ENCODE measurements at places on chromosomes 16 and 17.

DNA sequence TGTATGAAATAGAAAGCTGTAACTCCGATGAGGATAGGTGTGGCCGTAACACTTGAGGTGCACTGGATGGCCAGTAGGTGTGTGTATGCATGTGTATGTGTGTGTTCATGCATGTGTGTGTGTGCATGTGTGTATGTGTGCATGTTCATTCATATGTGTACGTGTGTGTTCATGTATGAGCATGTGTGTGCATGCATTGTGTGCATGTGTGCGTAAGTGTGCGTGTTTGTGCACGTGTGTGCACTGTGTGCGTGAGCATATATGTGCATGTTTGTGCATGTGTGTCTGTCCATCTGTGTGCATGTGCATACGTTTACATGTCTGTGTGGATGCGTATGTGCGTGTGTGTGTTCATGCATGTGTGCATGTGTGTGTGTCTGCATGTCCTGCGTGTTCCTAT lies 145.5 kb downstream of the C16orf95 start:
- no peak for DNase-seq

DNA sequence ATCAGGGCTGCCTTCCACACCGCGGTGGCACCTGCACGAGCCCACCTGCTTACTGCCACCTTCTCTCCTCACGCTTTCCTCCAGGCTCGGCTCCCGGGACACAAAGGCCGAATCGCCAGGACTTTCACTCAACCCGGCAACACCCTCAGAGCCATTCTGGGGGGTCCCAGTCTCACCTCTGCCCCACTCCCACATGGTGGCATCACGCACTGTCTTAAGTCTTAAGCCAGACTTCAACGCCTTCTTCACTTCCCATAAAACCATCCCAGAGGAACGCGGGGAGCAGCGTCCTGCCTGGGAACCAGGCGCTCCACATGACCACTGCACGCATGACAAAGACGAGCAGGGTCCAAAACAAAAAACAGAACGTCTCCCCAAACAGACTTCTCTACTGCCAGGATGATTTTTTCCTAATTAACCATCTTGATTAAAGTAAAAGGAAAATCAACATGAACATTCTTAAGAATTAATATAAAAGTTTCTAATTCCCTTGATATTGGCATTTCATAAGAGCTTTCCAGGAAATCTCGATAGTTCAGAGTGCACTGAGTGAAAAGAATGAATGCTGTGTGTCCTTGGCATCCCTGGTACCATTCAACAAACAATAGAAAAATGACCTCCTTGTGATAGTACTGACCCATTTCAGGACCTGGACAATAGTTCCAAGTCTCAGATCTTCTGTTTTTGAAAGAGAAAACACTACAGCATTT lies 2.6 kb downstream of the CANT1 start:
- DNase-seq = no peak

DNA sequence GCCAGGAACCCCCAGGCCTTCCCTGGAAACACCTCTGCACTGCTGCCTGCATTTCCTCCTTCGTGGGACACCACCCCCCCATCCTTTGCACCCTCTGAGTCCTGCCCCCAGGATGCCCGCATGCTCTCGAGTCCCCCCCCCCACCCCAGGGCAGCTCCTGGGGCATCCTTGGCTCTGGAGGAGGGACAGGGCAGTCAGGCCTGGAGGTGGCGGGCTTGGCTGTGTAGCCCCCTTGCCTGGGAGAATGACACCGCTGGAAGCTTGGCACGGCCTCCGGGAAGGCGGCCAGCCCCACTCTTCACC lies 98.9 kb upstream of the GSE1 start:
- DNase-seq = no peak

GRCh38 chr16:18800775-18801144 lies 589 bp downstream of the ARL6IP1 start:
- no peak for DNase-seq
